ENCODE measurements at places on chromosomes 5 and 9. TPM values are rescaled to one million over a fixed set of nuclear protein-coding genes. Genes with fewer than 3 reads are reported as not detected.

DNA sequence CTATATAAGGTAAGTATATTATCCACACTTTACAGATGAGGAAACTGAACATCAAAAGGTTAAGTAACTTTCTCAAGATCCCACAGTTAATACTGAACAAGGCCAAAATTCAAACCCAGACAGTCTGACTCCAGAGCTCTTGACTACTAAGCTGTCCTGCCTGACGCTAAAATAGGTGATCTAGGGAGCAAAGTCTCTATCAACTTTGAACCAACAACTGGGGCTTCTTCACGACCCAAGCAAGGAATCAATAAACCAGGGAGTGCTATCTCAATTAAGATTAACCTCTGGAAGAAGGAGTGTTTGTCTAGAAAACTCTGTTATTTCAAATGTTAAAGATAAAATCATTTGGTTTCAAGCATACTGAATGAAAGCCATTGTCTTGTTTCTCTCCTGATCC, 64.4 kb downstream of the MRPS27 start:
- H3K27ac ChIP-seq, result no peak overlapping the region
- no peaks in the 10 kb centered on the region for H3K27me3 ChIP-seq
- no peak overlapping the region for H3K4me3 ChIP-seq
- no peaks in the 10 kb centered on the region for H3K36me3 ChIP-seq
- no peaks in the 10 kb centered on the region for H3K4me1 ChIP-seq
- no peak for DNase-seq

GRCh38 chr9:115730845-115731244, 422.7 kb upstream of the PAPPA start:
- no peak overlapping the region for H3K27ac ChIP-seq
- no peaks in the 10 kb centered on the region for H3K36me3 ChIP-seq

GRCh38 chr9:78783743-78784142, 486.8 kb downstream of the PSAT1 start:
- no peak overlapping the region for H3K4me3 ChIP-seq
- DNase-seq, result no peak
- no peak overlapping the region for H3K27ac ChIP-seq
- H3K36me3 ChIP-seq, result no peaks in the 10 kb centered on the region
- H3K4me1 ChIP-seq, result no peaks in the 10 kb centered on the region

Gene GPRIN1
- 2.3 TPM for total RNA-seq

DNA sequence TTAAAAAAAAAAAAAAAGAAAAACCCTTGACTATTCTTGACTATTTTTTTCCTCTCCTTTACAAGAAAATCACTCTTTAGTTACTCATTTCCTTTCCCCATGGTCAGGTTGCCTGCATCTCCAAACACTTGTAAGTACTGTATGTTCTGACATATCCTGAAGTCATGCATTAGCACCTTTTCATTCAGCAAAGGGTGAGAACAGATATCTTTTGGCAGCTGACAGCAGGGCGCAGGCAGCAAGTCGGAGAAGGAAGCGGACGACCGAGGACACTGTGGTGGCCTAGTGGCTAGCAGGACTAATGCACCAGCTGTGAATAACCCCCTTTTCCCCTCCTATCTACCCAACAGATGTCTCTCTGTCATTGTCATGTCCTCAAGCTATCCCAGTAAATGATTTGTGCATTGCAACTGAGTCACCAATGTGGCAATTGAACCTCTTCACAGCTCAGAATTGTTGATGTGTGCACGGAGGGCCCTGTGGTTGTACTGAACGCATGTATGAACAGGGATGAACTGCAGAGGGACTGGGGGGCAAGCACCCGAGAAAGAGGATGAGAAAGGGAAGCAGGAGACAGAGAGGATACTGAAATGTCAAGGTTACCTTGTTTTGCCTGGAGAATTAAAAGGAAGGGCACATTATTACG, 996.0 kb upstream of the ARRDC3 start:
- no peaks in the 10 kb centered on the region for H3K4me1 ChIP-seq
- no peak overlapping the region for H3K27ac ChIP-seq
- H3K4me3 ChIP-seq, result no peak overlapping the region
- no peak for DNase-seq
- no peaks in the 10 kb centered on the region for H3K36me3 ChIP-seq
- no peaks in the 10 kb centered on the region for H3K27me3 ChIP-seq

Gene CMYA5
- 0.12 TPM for total RNA-seq

- H3K36me3 ChIP-seq, result peaks cover 47% of the 10 kb centered on the region
- no peaks in the 10 kb centered on the region for H3K27me3 ChIP-seq
- no peak overlapping the region for H3K4me3 ChIP-seq
- no peaks in the 10 kb centered on the region for H3K4me1 ChIP-seq
- DNase-seq, result no peak
- no peak overlapping the region for H3K27ac ChIP-seq
These were observed 56.1 kb downstream of the CHD1 start for GRCh38 chr5:98872674-98873073.

Gene KIF24
- 1.1 TPM for total RNA-seq

Gene SLC35A4
- 116 TPM for total RNA-seq

- no peak overlapping the region for H3K4me3 ChIP-seq
- H3K27ac ChIP-seq, result no peak overlapping the region
- H3K36me3 ChIP-seq, result no peaks in the 10 kb centered on the region
These were observed 298.4 kb downstream of the NDUFS4 start for GRCh38 chr5:53858700-53859456.

Gene EEIG1
- total RNA-seq, result 68.3 TPM

Gene IL31RA
- not detected for total RNA-seq

Gene ORM1
- total RNA-seq, result 11.4 TPM

Gene SLC6A7
- total RNA-seq, result not detected

Gene SCAI
- total RNA-seq, result 8.8 TPM

DNA sequence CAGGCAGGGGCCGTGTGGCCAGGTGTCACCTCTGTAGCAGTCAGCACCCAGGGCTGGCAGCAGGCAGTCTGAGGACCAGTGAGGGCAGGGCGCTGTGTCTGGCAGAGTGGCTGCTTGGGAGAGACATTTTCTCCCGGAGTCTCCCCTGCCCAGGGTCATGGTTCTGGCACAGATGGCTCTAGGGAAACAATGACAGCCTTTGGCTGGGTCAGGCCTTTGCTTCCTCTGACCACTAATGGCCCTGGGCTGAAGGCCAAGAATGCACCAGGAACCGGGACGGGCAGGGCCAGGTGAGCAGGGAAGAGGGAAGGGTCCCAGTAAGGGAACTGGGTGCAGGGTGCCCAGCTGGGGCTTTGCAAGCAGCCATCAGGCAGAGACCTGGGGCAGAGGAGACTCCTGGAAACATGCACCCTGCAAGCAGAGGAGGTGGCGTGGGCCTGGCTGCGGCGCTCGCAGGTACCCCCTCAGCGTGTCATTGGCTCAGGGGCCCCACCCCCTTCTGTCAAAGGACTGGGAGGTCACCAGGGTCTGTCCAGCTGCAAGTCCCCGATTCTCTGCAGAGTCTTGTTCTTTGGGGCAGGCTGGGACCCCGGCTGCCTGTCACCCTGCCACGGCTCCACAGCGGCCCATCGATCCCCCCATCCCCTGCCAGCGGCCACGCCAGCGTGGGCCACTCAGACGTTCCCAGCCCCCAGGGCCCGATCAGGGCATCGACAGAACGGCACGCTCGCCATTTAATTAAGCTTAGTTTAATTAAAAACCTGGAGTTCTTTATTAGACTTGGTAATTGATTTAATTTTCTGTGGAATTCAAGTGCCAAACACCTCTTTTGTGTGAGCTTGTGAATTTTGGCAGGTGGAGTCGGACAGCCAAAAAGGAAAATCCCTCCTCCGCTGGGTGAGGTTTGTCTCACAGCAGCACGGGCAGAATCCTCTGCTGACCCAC, 18.9 kb upstream of the TMEM250 start:
- no peak for DNase-seq
- H3K36me3 ChIP-seq, result no peaks in the 10 kb centered on the region
- H3K27ac ChIP-seq, result no peak overlapping the region
- H3K4me1 ChIP-seq, result peaks cover 5% of the 10 kb centered on the region
- peaks cover 32% of the 10 kb centered on the region for H3K27me3 ChIP-seq
- H3K4me3 ChIP-seq, result no peak overlapping the region

DNA sequence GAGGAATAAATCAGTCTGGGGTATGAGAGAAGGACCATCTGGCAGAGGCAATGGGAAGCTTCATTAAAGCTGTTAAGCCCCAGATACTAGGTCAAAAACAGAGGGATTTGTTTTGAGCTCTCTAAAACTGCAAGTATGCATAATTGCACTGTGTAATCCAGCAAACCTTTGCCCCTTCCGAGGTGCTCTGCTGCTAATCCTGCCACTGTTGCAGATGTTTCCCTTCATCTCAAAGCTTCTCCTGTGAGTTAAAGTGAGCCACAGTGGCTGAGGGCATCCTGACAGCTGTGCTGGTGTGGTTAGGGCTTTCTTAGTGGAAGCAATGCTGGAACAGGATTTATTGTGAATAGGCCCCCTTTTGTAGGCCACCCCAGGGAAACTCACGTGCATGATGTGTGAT, 160.3 kb upstream of the TRPC7 start:
- no peak overlapping the region for H3K4me3 ChIP-seq
- H3K36me3 ChIP-seq, result no peaks in the 10 kb centered on the region
- no peaks in the 10 kb centered on the region for H3K4me1 ChIP-seq
- DNase-seq, result no peak
